ENCODE measurements at places on chromosomes 6 and 20.

DNA sequence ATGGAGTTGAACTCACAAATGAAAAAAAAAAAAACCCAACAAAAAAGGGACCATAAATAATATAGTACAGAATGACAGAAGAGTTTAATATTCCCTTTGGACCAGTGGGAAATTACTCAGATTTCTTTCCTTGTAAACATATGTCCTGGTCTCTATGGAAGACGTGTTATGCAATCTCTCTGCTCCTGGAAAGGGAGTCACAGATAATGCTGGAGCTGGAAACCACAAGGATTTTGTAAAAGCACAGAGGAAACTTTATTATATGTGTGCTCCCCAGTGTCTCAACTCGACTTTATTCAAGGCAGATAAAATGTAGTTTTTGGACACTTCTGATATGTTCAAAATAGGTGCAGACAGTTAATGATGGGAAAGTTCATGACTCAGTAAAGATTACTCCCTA, 88.1 kb upstream of the ZFP64 start:
- no peak for DNase-seq

DNA sequence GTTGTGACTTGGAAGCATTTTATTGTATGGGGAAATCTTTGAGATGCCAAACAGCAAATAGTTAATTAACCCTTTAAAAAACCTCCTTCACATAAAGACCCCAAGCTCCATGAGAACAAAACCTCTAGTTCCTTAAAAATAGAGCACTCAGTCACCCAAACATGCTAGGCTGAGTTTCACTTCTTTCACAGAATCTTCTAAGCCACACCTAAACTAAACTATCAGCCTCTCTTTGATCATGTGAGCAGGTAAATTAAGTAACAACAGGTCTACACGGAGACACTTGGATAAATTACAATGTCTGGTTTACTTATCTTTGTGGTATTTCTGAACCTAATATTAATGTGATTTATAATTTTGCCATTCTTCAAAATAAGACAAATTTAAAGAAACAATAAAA, 205.2 kb upstream of the MARCKS start:
- DNase-seq, result no peak

DNA sequence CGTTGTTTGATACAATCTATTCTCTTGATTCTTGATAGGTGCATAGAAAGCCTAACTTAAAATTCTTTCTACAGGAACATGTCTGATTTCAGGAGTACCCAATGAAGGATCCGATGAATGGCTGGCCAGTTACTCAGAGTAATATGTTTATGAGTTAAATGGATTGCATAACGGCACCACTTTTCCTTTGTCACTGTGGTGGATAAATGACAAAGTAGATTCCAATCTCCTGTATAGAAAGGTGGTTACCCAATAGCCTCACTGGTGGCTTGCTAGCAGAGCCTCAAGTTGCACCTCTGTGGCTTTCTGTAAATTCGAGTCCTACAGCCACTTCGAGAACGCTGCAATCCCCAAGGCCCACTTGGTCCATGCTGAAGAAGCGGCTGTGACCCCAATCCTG, 28.4 kb downstream of the LHFPL5 start:
- no peak for DNase-seq

DNA sequence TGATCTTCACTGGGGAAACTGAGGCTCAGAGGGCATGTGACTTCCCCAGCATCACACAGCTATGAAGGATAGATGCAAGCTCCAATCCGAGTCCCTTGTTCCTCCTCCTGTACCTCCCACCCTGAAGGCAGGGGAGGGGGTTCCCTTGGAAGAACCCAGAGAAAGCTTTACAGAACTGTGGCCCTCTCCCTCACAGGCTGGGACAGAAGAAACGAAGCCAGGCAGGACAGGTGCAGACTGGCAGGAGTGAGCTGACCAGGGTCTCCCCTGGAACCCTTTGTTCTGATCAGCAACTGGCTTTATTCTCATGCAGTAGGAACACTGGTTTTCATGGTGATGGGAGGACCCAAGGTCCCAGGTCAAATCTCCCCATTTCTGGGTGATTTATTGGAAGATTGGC, 90.2 kb downstream of the TMEM242 start:
- DNase-seq, result no peak

DNA sequence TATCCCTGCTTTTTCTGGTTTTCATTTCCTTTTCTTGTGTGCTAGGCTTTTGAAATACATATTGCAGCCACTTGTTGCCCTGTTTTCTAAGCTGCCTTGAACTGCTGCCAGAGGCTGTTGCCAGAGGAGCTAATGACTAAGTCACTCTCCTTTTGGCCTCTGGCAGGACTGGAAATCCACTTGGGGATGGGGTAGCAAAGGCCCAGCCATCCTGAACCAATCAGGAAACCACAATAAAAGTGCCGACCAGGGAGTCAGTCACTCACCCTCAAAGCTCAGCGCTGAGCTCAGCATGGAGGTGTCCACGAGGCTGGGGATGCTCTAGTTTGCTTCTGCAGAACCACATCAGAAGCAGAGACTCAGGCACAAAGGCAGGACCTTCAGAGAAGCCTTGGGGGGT, 813.0 kb downstream of the DHX35 start:
- DNase-seq, result no peak

GRCh38 chr6:155240905-155241600, 22.8 kb upstream of the CLDN20 start:
- no peak for DNase-seq

DNA sequence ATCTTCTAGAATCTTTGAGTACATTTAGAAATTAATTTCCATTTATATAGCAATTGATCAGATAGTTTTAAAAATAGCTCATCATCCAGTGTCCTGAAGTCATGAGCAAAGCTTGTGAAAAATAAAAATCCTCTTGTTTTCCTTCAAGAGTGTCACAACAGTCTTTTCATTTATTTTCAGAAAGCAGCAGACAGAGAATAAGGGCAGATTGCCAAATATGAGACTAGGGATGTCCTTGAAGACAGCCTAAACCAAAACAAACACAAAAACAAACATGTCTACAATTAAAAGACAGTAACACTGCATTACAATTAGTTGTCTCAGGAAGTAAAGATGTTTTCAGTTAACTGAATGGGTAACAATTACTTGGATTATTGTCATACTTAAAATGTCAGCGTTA, 682.8 kb downstream of the TFAP2A start:
- no peak for DNase-seq

DNA sequence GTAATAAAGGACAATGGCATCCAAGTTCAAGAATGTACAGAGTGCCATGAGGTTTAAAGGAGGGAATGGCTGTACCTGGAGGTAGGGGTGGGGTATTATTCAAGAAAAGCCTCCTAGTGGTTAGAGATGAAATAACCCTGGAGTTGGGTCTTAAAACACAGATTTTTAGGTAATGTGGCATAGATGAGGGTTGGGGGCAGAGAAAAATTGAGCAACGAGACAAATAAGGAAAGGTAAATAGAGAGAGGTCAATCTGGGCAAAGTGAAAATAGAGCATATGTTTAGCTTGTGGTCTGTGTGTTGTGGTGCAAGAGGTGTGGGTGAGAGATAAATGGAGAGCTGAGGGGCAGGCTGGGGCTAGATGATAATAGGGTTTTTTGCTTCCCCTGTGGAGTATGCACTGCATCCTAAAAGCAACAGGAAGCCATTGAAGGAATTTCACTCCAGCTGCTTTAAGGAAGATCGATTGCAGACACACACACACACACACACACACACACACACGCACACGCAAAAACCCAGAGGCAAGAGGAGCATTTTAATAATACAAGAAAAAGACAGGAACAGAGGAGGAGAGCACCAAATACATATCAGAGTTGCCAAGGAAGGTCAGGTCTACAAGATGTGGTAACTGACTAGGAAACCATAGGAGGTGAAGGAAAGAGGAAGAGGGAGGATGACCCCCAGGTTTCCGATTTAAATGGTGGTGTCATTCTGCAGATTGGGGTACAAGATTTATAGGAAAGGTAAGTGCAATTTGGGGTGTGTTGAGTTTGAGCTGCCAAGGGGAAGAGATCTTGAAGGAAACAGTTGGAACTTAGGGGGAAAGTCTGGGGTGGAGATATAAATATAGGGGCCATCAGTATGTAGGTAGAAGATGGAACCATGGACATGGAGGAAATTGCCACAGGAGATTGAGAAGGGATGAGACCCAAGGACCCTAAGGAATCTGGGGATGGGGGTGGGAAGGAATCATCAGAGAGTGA, 31.3 kb upstream of the ADGRF1 start:
- DNase-seq, result no peak

GRCh38 chr6:82875573-82876185, 190.0 kb downstream of the UBE3D start:
- no peak for DNase-seq

GRCh38 chr20:52572687-52573086, 381.1 kb upstream of the ZFP64 start:
- no peak for DNase-seq

DNA sequence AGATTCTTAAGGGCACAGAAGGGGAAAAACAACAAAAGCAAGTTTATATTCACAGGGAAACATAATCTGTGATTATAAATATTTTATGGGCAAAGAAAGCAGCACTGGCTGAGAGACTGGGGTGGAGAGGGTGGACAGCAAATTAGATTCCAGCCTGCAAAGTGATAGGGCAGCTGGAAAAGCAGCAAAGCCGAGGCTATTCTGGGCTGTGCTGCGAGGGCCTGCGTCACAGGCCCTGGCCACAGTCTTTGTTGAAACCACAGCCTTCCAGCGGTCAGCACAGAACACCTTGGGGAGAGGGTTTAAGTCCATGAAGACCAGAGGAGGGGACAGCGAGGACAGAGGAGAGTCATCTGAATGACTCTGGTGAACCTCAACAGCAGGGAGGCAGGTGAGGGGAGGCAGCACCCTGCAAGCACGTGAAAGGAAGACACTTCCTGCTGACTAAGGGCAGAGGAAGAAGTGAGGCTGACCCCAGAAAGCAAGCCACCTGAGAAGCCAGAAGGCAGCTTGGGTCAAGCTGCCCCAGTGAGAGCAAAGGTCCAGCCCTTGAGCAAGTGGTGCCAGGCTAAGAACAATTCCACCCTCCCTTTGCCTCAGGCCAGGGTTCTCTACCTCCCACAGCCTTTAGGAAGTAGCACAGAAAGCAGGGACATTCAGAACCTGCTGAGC, 17.1 kb downstream of the MRPL14 start:
- no peak for DNase-seq

All from naive thymus-derived CD4-positive, alpha-beta T cell (primary cell).